Naive thymus-derived CD4-positive, alpha-beta T cell (primary cell): ENCODE measurements at places on chromosomes 3 and 15.

DNA sequence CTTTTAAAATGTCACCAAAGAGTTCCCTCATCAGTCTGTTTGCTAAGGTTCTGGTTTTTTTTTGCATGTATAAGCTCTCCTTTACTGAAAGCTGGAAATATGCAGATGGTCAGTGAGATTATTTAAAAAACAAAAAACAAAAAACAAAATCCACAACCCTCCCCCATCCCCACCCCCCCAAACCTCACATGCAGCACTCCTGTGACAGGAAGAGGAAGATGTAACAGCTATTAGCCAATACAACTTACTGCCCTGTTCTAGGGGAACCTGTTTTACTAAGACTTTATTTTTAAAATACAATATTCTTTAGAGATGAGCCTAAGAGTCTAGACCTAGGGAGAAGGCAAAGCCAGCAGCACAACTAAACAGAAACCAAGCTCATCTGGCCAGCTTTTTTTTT lies 39.5 kb downstream of the ANP32A start:
- DNase-seq, result no peak

- DNase-seq, result no peak
Observed at GRCh38 chr3:120182613-120183511, 88.6 kb upstream of the GSK3B start.

DNA sequence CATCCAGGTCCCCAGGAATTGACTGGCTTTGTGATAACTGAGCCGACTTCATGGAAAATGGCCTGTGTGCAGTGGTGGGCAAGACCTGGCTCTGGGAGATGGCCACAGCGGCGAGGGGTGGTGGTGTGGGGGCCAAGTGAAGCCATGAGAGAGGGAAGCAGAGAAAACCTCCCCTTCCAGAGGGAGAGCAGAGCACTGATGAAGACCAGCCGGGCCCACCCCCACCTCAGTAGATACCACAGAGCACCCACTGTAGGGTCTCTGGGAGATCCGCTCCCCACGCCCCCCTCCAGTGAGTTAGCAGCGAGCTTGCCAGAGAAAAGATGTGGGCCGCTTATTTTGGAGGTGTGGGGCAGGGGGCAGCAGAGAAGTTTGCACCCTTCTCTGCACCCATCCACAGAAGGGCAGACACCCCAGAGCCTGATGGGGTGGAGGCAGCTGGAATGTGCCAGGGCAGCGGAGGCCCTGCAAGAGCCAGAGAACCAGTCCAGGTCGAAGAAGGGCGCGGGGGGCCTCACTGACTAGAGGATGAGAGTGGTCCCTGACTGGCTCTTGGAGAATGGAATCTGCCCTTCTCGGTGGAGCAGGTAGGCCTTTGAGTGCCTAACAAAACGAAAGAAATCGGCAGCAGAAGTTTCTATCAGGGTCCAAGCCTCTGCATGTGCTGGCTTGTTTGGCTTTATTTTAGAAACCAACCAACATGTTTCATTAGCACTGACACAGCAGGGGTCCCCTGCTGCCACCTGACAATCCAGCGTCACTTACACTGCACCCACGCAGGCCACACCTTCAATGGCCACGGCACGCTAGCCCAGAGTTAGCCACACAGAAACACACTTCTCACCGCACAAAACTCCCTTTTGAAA lies 28.3 kb downstream of the MELTF start:
- DNase-seq, result no peak

DNA sequence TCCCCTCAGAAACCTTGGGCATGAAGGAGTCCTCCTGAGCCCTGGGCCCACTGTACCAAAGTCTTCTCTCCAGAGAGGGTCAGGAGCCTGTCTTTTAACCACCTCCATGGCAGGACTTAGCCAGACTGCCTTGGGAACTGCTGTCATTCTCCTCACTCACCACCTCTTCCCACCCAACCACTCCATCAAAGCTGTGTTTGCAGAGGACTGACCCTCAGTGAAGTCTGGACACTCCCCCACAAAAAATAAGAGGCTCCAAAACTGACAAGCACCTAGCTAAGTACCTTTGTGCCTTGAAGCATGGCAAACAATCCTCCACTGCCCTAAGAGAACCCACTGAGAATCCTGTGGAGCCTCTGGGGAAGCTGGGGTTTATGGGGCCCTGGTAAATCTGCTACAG lies 2.3 kb upstream of the SCAP start:
- no peak for DNase-seq

- DNase-seq, result no peak
Observed at GRCh38 chr3:107421170-107421792, 44.0 kb downstream of the CCDC54 start.

DNA sequence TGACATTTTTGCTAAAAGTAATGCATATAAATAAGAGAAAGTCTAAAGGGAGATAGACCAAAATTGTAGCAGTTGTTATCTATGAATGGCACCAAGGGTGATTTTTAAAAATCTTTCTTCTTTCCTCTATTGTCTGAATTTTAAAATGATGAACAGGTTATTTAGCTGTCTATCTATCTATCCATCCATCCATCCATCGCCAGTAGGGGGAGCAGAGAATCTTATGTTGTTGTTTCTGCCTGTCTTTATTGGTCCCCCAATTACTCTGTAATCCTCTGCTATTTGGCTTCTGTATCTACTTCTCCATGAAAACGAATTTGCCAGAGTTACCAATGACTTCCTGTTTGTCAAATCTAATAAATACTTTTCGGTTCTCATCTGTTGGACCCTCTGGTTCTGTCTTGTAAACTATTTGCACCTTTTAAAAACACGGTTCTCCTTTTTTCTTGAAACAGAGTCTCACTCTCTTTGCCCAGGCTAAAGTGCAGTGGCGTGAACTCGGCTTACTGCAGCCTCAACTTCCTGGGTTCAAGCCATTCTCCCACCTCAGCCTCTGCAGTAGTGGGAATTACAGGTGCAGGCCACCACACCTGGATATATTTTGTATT lies 86.0 kb downstream of the ECT2 start:
- no peak for DNase-seq

DNA sequence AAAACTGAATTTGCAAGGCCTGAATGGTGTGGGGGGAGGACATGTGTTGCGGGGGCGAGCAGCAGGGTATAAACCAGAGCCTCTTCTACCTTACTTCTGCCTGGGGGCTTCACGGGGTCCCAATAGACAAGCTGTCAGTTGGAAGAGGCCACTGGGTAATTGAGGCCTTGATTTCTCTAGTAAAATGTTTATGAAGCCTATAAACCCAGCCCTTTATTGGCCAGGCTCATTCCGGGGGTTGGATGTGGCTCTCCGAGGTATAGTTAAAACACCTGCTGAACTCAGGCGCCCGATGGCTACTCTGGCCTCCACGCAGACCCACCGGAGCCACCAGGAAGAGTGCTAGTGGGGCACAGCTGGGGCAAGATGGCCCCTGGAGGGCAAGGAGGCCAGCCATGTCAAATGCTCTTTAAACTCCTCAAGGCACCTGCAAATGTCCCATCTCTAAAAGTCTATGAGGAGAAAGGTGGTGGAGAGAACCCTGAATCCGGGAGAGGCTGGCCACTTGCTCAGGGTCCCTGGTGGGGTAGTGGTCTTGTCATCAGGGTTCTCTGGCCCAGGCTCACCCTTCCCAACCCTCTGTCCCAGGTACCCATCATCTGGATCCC lies 34.3 kb downstream of the IGDCC3 start:
- DNase-seq, result no peak

DNA sequence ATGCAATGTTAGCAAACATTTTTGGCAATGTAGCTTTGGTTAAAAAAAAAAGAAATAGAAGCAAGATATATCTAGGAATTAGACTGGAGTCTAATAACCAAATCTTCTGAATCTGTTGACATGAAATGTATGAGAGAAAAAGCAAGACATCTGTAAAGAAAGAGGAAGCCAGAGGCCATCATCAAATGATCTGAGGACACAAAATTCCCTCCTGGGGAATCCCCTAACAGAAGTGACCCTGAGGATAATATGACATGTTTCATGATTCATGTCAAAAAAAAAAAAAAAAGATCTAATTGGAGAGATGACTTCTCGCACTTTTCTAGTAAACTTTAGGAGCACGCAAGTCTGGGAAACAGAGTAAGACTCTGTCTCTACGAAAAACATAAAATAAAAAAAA lies 70.9 kb downstream of the IMPG2 start:
- DNase-seq, result no peak

DNA sequence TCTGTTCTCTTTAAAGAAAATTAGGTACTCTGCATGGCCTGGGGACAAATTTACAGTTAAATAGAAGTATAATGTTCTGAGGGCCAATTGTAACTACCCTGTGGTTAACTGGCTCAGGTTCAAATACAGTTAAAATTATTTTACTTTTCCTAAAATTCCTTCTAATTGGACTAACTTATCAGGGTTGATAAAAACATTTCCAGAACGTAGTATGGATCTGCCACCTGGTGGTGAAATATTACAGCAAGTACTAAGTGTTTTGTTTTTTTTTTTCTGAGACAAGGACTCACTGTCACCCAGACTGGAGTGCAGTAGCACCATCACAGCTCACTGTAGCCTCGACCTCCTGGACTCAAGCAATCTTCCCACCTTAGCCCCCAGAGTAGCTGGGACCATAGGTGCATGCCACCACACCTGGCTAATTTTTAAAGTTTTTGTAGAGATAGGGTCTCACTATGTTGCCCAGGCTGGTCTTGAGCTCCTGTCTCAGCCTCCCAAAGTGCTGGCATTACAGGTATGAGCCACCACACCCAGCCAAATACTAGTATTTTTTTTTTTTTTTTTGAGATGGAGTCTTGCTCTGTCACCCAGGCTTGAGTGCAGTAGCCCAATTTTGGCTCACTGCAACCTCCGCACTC lies 29.2 kb downstream of the NEO1 start:
- peak; percentile 38 for DNase-seq

DNA sequence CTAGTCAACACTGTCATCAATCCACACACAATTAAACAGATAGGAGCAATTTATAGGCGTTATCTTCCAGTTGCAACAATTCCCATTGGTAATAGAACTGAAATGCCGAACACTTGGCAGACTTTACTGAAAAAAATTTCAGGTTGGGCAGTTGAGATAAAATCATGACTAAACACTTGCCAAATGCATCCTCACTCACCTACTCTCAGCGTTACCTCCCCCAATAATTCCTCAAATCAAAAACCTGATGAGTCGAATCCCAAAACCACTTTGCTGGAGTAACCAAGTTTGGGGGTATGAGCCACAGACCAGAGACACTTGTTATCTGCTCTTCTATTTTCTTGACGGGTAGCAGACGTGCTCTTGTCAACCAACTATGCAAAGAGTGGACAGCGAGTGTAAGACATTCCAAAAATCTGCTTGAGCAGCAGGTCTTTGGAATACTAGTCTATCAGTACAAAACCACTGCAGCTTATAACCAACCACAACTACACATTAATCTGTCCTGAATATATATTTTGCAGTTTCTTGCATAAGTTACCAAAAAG lies 30.3 kb downstream of the PPP1R2 start:
- DNase-seq, result no peak

- no peak for DNase-seq
Observed at GRCh38 chr3:67383379-67383778, 271.0 kb downstream of the SUCLG2 start.

- no peak for DNase-seq
Observed at GRCh38 chr3:124812291-124813265, 74.6 kb downstream of the ITGB5 start.

DNA sequence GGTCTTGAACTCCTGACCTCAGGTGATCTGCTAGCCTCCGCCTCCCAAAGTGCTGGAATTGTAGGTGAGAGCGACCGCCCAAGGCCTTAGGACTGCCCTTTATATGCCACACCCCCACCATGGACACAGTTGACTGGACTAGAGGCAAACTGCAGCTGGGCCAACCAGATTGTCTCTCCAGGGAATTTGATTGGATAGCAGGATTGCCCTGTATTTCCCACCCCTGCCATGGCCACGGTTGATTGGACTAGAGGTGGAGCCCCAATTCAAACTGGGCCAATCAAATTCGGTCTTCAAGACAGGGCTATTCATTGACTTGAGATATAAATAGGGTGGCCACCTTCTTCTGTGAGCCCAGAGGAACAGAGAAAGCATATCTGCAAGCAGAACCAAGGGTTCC lies 6.9 kb upstream of the CLPX start:
- DNase-seq, result no peak

- DNase-seq, result no peak
Observed at GRCh38 chr3:198079771-198080520, 119.9 kb downstream of the LMLN start.

DNA sequence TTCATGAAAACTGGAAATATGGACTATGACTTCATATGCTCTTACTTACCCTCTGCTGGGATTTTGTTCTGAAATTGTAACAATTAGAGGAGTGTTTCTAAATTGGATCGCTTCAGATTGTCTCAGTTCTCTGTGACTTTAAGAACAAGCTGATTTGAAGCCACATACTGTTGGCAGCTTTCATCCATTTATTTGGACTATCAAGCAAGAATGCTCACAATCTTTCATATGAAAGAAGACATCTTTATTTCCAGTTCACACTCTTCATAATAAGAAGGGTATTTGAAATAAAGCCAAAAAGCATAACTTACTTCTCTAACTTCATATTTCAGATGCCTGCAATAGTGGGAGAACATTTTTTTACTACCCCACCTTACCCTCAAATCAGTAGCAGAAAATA lies 491.6 kb upstream of the TPRG1 start:
- DNase-seq, result no peak

DNA sequence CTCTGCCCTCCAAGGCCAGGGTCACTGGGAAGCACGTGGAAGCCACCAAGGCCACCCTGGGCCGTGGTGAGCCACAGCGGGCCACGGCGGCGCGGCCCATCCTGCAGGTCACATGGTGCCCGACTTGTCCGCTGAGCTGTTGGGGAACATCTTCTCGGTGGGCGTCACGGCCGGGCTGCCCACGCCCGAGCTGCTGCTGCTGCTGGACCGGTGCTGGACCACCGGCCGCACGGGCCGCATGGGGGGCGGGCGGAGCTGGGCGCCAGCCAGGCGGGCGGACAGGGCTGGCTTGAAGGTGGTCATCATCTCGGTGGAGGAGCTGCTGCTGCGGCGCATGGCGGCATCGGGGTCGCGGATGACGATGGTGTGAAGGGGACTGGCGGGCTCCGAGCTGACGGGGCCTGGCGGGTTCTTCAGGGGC lies 22.1 kb upstream of the RAD18 start:
- DNase-seq, result no peak

DNA sequence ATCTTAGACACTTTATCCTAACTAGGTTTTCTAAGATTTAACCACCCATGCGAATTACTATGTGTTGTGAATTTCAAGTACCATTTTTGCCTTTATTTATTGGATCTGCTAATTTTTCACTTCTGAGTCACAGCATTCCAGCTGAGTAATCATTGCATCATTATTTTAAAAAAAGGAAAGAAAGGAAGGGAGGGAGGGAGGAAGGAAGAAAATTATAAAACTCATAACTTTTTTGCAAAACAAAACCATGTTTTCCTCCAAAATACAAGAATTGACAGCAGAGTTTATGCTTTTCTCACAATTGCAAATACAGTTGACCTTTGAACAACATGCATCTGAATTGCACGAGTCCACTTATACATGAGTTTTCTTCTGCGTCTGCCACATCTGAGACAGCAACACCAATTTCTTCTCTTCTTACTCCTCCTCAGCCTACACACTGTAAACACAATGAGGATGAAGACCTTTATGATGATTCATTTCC lies 651.4 kb upstream of the NECTIN3 start:
- no peak for DNase-seq
